ENCODE measurements at places on chromosomes 7 and 10. TPM values are rescaled to one million over a fixed set of nuclear protein-coding genes. Genes with fewer than 3 reads are reported as not detected.

GRCh38 chr10:59358576-59358975 lies 3.8 kb downstream of the FAM13C start:
- no peaks in the 10 kb centered on the region for H3K4me1 ChIP-seq
- no peak overlapping the region for H3K27ac ChIP-seq
- no peak for DNase-seq
- no peaks in the 10 kb centered on the region for H3K27me3 ChIP-seq

GRCh38 chr7:30799976-30800661 lies 28.9 kb downstream of the MINDY4 start:
- H3K36me3 ChIP-seq = no peaks in the 10 kb centered on the region
- H3K27ac ChIP-seq = peak overlapping the region; percentile 4
- H3K4me1 ChIP-seq = peaks cover 63% of the 10 kb centered on the region
- no peak for DNase-seq

- H3K27ac ChIP-seq = no peak overlapping the region
- no peaks in the 10 kb centered on the region for H3K36me3 ChIP-seq
- DNase-seq = no peak
- no peaks in the 10 kb centered on the region for H3K4me1 ChIP-seq
Measured at GRCh38 chr7:95874541-95875265, 102.3 kb downstream of the DYNC1I1 start.

DNA sequence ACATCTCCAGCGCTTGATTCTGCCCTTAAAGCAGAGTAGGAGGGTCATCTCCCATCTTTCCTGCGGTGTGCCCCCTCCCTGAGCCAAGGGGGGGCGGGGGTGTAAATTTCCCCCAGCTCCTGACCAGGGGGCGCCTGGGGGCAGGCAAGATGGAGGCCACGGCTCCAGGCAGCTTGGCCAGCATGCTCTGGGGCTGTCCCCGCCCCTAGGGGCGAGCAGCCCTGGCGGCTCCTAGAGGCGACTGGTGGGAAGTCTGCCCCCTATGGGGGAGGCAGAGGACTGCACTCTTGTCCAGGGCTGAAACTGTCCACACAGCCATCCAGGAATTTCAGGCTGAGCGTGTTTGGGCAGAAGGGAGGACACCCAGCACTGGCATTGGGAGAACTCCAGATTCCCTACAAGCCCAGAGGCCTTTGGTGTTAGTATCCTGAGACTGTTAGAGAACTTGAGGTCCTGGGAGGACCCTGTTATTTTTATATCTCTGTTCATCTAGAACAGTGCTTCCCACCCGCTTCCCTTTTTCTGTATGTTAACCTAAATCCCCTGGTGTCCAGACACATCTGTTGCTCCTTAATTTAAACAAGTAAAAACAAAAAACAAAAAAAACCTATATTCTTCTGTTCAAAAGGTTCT lies 4.6 kb downstream of the STRA8 start:
- peak; percentile 14 for DNase-seq
- H3K4me1 ChIP-seq = no peaks in the 10 kb centered on the region
- H3K36me3 ChIP-seq = no peaks in the 10 kb centered on the region
- 0 out of 2 replicates have a peak, but pooled peaks cover 3% of the 10 kb centered on the region for H3K27me3 ChIP-seq
- H3K4me3 ChIP-seq = no peak overlapping the region

Gene NUTM2E
- total RNA-seq = 0.70 TPM

Gene NAT16
- not detected for total RNA-seq

Gene STEAP1B
- 0.35 TPM for total RNA-seq

- peaks cover 48% of the 10 kb centered on the region for H3K4me1 ChIP-seq
- H3K4me3 ChIP-seq = peak overlapping the region; percentile 64
- H3K27me3 ChIP-seq = no peaks in the 10 kb centered on the region
- peak; percentile 72 for DNase-seq
- H3K36me3 ChIP-seq = no peaks in the 10 kb centered on the region
- peak overlapping the region; percentile 99 for H3K27ac ChIP-seq
Measured at GRCh38 chr10:132446661-132447445, 49.9 kb downstream of the PWWP2B start.

GRCh38 chr7:956031-956430 lies 1.6 kb upstream of the ADAP1 start:
- DNase-seq = no peak
- H3K27me3 ChIP-seq = no peaks in the 10 kb centered on the region
- H3K27ac ChIP-seq = no peak overlapping the region
- no peaks in the 10 kb centered on the region for H3K36me3 ChIP-seq
- peaks cover 16% of the 10 kb centered on the region for H3K4me1 ChIP-seq
- no peak overlapping the region for H3K4me3 ChIP-seq

Gene NPC1L1
- 0.30 TPM for total RNA-seq

GRCh38 chr7:141702047-141702567 lies at the start of gene DENND11:
Gene DENND11, minus strand, starts transcription at chr7:141702166. Its CDS starts 13 bp downstream, at chr7:141702153.
- H3K4me3 ChIP-seq = peak within 1 kb of the TSS; percentile 84
- H3K36me3 ChIP-seq = no peaks in the 10 kb centered on the region
- H3K27me3 ChIP-seq = no peaks in the 10 kb centered on the region

Gene CPA1
- not detected for total RNA-seq

Gene ZNF804B
- total RNA-seq = not detected

DNA sequence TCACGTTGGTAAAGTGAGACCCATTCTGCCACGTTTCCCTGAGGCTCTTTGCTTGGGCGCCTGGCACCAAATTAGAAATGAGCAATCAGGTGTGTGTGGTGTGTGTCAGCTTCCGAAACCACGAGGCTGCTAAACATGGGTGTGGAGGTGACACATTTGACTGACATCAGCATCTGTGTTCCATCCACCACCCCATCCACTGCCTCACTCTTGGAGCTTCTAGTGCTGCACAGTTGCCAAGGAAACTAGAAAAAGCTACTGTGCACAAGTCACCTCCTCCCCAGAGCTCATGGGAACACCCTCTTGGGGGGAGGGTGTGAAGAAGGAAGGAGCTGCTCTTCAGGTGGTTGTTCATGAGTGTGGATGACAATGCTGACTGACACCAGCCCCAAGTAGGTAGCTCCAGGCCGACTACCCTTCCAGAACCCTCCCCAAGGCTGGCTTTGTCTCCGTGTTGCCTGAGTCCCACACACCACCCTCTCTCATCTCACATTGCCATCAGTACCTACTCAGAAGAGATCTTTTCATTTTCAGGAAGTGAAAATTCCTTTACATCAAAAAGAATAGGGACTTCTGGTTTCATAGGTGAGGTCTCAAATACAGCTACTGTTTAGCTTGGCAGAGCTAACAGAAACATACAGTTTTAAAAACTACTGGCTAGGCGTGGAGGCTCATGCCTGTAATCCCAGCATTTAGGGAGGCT lies 152.2 kb downstream of the TMEM178B start:
- no peak overlapping the region for H3K4me3 ChIP-seq
- no peak overlapping the region for H3K27ac ChIP-seq
- no peaks in the 10 kb centered on the region for H3K36me3 ChIP-seq
- H3K4me1 ChIP-seq = no peaks in the 10 kb centered on the region
- no peak for DNase-seq

Gene PNLIPRP2
- not detected for total RNA-seq

Gene NOM1
- total RNA-seq = 28.3 TPM

Gene GTF2I
- 374 TPM for total RNA-seq

GRCh38 chr7:118949031-118949430 lies 724.5 kb downstream of the ANKRD7 start:
- no peaks in the 10 kb centered on the region for H3K4me1 ChIP-seq
- H3K36me3 ChIP-seq = no peaks in the 10 kb centered on the region
- H3K4me3 ChIP-seq = no peak overlapping the region
- no peak overlapping the region for H3K27ac ChIP-seq
- H3K27me3 ChIP-seq = no peaks in the 10 kb centered on the region

DNA sequence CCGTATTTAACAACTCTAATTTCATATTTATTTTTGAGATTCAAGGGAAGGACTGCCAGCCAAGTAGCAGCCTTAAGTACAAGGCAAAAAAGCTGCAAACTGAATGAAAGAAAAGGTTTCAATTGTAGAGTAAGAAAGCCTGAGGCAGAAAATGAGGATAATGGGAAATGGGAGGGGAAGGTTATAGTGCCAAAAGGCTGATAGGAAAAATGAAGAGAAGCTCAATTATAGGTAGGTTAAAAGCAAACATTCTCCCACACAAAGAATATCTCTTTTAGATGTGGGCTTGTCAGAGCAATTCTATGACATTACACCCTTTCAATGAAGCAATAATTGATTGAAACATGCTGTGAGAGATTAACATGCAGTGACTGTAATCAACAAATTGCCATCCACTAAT lies 175.3 kb downstream of the RAPGEF5 start:
- no peak for DNase-seq
- H3K36me3 ChIP-seq = no peaks in the 10 kb centered on the region
- no peak overlapping the region for H3K4me3 ChIP-seq

GRCh38 chr10:24382045-24382444 lies 173.1 kb downstream of the KIAA1217 start:
- H3K27ac ChIP-seq = no peak overlapping the region
- H3K27me3 ChIP-seq = no peaks in the 10 kb centered on the region
- no peak overlapping the region for H3K4me3 ChIP-seq
- H3K4me1 ChIP-seq = peaks cover 8% of the 10 kb centered on the region
- no peaks in the 10 kb centered on the region for H3K36me3 ChIP-seq
- DNase-seq = no peak

Gene P4HA1
- total RNA-seq = 25.5 TPM

Gene PHYHIPL
- total RNA-seq = not detected

- no peak for DNase-seq
- H3K27me3 ChIP-seq = no peaks in the 10 kb centered on the region
- H3K27ac ChIP-seq = no peak overlapping the region
- no peaks in the 10 kb centered on the region for H3K36me3 ChIP-seq
Measured at GRCh38 chr10:105170521-105170920, 529.4 kb downstream of the SORCS3 start.

GRCh38 chr10:107434854-107435253 lies 270.3 kb upstream of the SORCS1 start:
- H3K4me1 ChIP-seq = no peaks in the 10 kb centered on the region
- H3K4me3 ChIP-seq = no peak overlapping the region
- H3K36me3 ChIP-seq = no peaks in the 10 kb centered on the region
- H3K27me3 ChIP-seq = no peaks in the 10 kb centered on the region

DNA sequence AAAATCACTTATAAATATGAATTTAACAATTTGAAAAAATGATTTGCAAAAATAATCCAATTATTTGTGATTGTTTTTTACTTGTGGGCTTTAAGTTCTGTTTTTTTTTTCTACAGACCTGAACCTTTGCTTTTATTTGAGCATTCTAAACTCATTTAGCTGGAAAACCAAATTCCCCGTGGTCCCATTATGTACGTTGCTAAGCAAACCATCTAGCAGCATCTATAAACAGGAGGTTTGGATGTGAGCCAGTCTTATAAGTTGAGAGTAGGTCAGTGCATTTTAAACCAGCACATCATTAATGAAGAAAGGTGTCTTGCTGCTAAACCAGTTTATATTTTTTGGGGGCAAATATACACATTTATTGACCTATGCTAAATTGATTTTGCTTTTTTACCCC lies 77.3 kb downstream of the LRRN3 start:
- DNase-seq = no peak

GRCh38 chr10:51406581-51406980 lies 292.8 kb downstream of the CSTF2T start:
- DNase-seq = no peak
- no peaks in the 10 kb centered on the region for H3K36me3 ChIP-seq
- no peaks in the 10 kb centered on the region for H3K4me1 ChIP-seq
- no peak overlapping the region for H3K4me3 ChIP-seq
- H3K27me3 ChIP-seq = no peaks in the 10 kb centered on the region

- H3K27ac ChIP-seq = no peak overlapping the region
- H3K36me3 ChIP-seq = no peaks in the 10 kb centered on the region
- no peak for DNase-seq
- no peaks in the 10 kb centered on the region for H3K4me1 ChIP-seq
Measured at GRCh38 chr10:82981137-82981723, 1106.2 kb downstream of the NRG3 start.

DNA sequence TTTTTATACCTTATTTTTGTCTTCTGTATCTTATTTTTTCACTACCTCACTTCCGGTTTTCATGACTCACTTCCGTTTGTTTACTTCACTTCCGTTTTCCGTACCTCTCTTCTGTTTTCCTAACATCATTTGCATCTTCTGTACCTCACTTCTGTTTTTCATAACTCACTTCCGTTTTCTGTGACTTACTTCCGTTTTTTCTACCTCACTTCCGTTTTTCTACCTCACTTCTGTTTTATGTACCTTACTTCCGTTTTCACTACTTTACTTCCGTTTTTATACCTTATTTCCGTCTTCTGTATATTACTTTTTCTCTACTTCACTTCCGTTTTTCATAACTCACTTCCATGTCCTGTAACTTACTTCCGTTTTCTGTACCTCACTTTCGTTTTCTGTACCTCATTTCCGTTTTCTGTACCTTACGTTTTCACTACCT lies 492.5 kb upstream of the AKR1E2 start:
- peaks cover 14% of the 10 kb centered on the region for H3K4me1 ChIP-seq
- H3K27ac ChIP-seq = no peak overlapping the region
- H3K36me3 ChIP-seq = no peaks in the 10 kb centered on the region
- no peak overlapping the region for H3K4me3 ChIP-seq
- DNase-seq = no peak
- no peaks in the 10 kb centered on the region for H3K27me3 ChIP-seq

Measured in PC-9 (cell line).